Liver (tissue), 10 donors: ENCODE measurements at places on chromosomes 12 and 14.

- DNase-seq = no peak
These were observed 20.2 kb downstream of the ADGRD1 start for GRCh38 chr12:130973906-130974305.

GRCh38 chr14:59295951-59296350 is 107.5 kb downstream of the DAAM1 start:
- DNase-seq = no peak

- no peak for DNase-seq
These were observed 1214.3 kb upstream of the TMEM132C start for GRCh38 chr12:127052511-127053232.

DNA sequence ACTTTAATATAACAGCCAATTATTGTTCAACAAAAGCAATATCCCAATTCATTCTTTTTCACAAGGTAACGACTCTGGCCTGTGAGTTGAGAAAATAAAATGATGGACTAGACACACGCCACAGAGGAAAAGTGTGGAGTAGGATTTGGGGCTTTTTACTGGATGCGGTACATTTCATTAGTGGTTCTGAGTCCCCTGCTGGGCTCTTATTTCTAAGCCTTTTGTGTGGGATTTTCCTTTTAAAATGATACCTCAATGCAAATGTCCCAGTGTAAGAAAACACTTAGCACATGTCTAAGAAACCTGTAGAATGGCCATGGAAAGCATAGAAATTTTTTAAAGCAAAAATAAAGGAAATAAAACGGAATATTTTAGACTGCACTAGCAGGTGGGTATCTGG is 73.4 kb downstream of the C12orf42 start:
- DNase-seq = no peak

GRCh38 chr12:12527820-12528296 is 34.8 kb downstream of the DUSP16 start:
- no peak for DNase-seq

DNA sequence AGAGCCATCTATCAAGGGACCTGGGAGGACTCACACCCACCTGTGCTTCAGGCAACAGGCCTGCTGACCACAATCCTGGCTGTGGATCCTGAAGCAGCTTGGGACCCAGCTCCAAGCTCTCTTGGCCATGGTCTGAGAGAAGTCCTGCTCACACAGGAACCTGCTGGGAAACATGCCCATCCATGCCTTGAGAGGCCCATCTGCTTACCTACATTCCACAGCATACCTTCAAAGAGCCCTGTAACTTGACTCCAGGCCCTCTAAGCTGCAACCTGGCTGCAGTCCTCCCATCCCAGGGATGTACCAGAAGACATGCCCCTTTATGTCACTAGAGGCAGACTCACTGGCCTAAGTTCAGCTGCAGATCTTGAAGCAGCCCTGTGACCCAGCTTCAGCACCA is 61.7 kb upstream of the AMIGO2 start:
- no peak for DNase-seq

DNA sequence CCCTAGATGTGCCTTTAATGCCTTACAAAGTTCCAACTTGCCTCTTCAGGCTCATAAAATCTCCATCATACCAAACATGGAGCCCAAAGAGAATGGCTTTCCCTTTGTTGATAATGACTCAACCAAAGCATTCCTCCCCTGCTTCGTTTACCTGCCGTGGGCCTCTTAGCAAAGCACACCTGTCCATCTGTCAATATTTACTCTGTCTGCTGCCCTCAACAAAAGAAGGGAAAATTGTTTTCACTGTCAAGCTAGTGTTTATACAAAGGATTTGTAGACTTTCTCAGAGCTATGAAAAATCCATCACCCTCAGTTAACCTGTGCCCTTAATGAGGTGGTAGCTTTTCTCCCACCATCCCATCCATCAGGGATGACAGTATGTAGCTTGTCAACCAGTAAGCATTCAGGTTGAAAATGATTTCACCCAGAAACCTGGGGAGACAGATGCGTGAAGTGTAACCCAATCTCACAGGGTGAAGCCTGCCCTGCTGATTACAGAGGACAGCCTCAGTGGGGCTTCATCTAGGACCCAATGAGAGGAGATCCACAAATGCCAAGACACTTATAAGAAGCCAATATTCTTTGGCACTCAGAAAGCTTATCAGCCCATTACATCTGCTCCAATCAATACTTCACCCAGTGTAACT is 278.1 kb downstream of the NUAK1 start:
- DNase-seq = no peak

DNA sequence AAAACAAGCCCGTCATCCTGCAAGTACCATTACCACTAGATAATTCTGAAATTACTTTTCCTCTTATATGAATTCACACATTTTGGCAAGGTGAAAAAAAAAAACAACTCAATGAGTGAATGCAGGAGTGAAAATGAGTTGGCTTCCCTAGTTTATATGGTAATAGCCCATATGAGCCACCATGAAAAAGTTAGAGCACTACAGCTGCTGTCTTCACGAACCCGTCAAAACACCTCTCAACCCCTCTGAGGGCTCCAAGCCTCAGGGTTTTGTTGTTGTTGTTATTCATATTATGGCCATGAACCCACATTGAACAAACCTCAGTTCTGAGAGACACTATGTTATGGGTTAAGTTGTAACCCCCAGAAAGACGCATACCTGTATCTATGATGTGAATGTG is 289.9 kb upstream of the CAND1 start:
- DNase-seq = no peak

DNA sequence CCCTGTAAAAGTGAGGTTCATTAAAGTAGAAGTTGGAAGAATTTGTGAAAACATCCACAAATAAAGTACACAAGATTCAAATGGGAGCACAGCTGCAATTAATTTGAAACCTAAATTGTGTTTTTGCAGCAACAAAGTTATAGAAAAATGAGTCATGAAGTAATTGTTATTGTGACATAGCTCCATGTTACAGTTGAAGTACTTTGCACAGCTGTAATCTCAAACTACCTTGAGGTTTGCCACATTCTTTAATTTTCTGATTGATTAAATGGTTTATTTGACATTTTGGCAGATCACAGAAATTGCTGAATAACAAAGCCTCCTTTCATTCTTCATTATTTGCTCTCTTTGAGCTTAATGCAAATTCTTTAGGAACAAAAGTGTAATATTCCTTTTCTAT is 111.3 kb downstream of the RMST start:
- DNase-seq = no peak
